Activated T-cell treated with anti-CD3 and anti-CD28 coated beads, Interleukin-2, amount 50 U/mL, for 72 hours (primary cell): ENCODE measurements at places on chromosomes 1 and 21.

DNA sequence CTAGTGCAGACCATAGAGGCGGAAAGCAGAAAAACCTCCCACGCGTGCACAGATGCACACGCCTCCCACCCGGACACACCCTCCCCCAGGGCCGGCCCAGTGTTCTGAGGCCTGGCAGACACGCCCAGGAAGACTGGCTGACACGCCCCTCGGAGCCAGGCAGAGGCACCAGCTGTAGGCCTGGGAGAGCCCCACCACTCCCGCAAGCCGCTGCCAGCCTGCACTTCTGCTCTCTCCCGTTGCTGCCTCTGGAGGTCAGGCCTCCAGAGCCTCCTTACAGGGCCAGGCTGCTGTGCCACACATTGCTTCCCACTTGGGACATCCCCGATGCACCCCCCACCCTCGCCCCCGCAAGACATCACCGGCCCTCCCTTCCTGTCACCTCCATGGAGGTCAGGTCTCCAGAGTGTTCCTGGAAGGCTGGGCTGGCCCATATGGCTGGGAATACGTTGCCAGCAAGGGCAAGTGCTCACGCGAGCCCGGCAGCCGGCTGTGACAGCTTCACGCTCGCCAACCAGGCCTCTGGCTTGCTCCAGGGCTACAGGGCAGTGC is 40.4 kb downstream of the CASZ1 start:
- peak; percentile 56 for DNase-seq

DNA sequence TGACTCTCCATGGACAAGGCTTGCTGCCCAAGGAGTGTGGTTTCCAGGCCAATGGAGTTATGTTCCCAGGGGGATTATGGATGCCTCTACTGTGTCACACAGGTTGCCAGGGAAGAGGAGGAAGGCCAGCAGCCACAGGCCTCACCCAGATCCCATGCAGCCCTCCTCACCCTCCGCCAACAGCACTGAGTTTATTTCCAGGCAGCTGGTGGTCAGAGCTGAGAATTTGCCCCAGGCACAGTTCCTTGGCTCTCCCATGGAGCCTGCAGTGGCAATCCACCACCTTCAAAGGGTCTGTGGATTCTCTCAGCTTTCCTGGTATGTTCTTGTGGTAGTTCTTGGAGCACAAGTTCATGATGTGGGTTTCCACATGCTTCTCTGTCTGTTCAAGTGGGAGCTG is 79.2 kb downstream of the NTNG1 start:
- no peak for DNase-seq

GRCh38 chr21:36917471-36918158 is 48.9 kb downstream of the HLCS start:
- DNase-seq: no peak

DNA sequence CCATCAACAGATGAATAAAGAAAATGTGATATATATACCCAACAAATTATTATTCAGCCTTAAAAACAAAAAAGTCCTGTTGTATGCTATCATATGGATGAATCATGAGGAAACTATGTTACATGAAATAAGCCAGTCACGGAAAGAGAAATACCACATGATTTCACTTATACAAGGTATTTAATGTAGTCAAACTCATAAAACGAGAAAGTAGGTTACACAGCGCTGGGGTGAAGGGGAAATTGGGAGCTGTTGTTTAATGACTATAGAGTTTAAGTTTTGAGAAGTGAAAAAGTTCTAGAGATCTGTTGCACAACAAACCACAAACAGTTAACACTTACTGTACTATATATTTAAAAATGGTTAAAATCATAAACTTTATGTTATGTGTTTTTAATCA is 58.5 kb downstream of the SLC25A24 start:
- no peak for DNase-seq

- no peak for DNase-seq
Measured at GRCh38 chr1:107702946-107703571, 261.9 kb downstream of the VAV3 start.

DNA sequence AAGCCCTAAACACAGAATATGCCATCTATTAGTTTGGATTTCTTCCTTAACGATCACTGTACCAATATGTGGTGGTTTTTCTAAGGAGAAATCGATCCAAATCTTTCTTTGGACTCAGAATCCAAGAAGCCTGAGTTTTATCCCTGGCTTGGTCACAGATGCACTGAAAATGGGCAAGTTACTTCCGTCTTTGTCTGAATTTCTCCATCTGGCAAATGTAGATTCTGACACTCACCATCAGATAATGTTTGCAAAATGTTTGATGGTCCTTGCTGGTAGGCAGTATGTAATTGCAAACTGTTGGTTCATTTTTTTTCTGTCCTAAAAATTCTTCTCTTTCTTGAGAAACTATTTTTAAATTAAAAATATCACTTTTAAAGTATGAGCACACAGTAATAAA is 115.0 kb downstream of the TSEN15 start:
- no peak for DNase-seq

DNA sequence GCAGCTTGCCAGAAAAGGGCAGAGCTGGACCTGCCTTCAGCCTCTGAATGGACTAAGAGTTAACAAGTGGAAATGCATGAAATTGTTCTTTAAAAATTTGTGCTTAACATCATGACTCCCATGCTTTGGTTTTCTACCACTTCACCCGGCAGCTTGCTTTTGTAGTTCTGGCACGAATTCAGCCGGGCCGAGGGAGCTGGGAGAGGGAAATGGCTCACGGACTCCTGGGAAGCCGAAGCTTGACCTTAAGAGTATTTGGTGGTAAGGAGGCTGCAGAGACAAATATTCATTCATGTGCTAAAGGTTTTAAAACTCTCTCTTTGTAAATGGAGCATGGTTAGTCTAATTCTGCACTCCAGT is 17.2 kb upstream of the GFI1 start:
- no peak for DNase-seq

GRCh38 chr1:8374812-8375211 is 56.9 kb downstream of the SLC45A1 start:
- DNase-seq: no peak

DNA sequence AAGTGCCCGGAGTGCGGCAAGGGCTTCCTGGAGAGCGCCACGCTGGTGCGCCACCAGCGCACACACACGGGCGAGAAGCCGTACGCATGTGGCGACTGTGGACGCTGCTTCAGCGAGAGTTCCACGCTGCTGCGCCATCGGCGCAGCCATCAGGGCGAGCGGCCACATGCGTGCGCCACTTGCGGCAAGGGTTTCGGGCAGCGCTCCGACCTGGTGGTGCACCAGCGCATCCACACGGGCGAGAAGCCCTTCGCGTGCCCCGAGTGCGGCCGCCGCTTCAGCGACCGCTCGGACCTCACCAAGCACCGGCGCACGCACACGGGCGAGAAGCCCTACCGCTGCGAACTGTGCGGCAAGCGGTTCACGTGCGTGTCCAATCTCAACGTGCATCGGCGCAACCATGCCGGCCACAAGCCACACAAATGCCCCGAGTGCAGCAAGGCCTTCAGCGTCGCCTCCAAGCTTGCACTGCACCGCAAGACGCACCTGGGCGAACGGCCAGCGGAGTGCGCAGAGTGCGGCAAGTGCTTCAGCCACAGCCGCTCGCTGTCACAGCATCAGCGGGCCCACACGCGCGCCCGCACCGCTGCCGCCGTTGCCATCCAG is 10.0 kb downstream of the ZNF672 start:
- DNase-seq: no peak

GRCh38 chr1:29655945-29656850 is 419.9 kb downstream of the PTPRU start:
- no peak for DNase-seq

- peak; percentile 5 for DNase-seq
Measured at GRCh38 chr1:16618719-16619118, 5.4 kb upstream of the NBPF1 start.

- no peak for DNase-seq
Measured at GRCh38 chr1:75502776-75503175, 108.1 kb downstream of the SLC44A5 start.

DNA sequence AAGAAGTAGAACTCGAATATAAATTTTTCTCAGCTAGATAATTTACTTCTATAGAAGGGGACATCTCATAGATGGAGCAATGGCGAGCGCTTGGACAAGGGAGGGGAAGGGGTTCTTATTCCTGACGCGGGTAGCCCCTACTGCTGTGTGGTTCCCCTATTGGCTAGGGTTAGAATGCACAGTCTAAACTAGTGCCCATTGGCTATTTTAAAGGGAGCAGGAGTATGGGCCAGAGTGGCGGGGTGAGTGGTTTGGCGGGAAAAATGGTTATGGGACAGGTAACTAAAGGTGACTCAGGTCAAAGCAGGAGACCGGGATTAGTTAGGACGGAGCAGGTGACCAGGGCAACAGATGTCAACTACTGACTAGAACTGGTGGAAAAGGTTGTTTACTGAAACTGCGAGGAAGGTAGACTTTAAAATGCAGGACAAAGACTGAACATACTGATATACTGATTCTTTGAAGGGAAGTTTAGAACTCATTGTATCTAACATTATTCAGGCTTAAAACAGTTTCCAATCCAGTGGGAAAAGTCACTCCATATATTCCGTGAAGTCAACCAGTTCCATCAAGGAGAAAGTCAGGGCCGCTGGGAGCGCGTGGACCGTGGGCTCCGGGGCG is 940 bp upstream of the ATAD3A start:
- peak; percentile 25 for DNase-seq
